ENCODE measurements at places on chromosomes 11 and 22. TPM values are rescaled to one million over a fixed set of nuclear protein-coding genes. Genes with fewer than 3 reads are reported as not detected.

- DNase-seq, result peak; percentile 97
These were observed 29.5 kb downstream of the TMEM123 start for GRCh38 chr11:102422817-102423712.

DNA sequence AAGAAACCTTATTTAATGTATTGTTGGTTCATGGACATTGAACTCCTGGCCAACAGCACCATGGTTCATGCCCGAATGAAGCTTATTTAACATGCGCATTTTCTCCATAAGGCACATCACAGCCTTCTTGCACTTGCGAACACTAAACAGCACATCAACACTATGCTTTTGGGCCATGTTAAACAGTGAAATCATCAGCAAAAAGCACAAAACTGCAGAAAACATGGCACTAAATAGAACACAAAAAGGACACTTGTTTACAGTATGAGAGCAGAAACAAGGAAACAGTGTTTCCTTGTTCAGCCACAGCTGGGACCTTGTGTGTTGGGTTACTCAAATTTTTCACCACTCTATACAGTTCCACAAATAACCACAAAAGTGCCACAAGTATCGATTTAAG is 122.3 kb downstream of the MSANTD4 start:
- no peak for DNase-seq

DNA sequence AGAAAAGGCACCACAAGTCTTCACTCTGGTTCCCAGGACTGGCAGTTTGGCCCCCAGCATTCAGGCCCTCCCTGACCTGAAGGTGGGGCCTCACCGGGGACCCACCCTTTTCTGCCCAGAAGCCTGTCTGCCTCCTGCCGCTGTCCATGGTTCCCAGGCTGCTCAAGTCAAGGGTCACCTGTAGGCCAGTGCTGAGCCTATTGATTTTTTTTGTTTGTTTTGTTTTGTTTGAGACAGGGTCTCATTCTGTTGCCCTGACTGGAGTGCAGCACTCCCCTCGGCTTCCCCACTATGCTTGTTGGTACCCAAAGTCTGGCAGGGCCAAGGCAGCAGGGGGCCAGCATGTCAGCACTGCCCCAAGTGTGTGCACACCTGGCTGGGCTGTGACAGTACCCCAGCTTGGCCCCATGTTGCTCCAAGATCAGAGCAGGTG is 11.0 kb upstream of the MED17 start:
- no peak for DNase-seq

GRCh38 chr11:20353829-20354434 is 9.6 kb upstream of the HTATIP2 start:
- peak; percentile 68 for DNase-seq

Gene SLC22A9
- total RNA-seq, result 2.2 TPM

Gene ADM2
- 0.72 TPM for total RNA-seq

Gene SCGB1C1
- not detected for total RNA-seq

Gene SLC22A25
- not detected for total RNA-seq

Data from umbilical cord (tissue), 2 donors.